Endothelial cell of coronary artery (primary cell): ENCODE measurements at places on chromosomes 16 and 17. TPM values are rescaled to one million over a fixed set of nuclear protein-coding genes. Genes with fewer than 3 reads are reported as not detected.

PPP1R27 gene
- total RNA-seq: not detected in 2 replicates

NPIPA3 gene
- 0.45 and 0.56 TPM in 2 replicates for total RNA-seq

PLD6 gene
- total RNA-seq: 0.66 and 1.3 TPM in 2 replicates

DOC2A gene
- total RNA-seq: 0.09 and 0.38 TPM in 2 replicates

LRRC75A gene
- total RNA-seq: 1.5 and 2.0 TPM in 2 replicates

KRT16 gene
- total RNA-seq: 0.09 TPM in 1 of 2 replicates, not detected in the other

PMP22 gene
- total RNA-seq: 23.0 and 24.8 TPM in 2 replicates

PRR29 gene
- 0.27 and 0.28 TPM in 2 replicates for total RNA-seq

C16orf92 gene
- not detected in 2 replicates for total RNA-seq

PPP1R1B gene
- not detected in 2 replicates for total RNA-seq

ACSM5 gene
- total RNA-seq: not detected in 2 replicates

KRT24 gene
- total RNA-seq: not detected in 2 replicates

NMT1 gene
- 58.7 and 58.9 TPM in 2 replicates for total RNA-seq

KRT33B gene
- not detected in 2 replicates for total RNA-seq

C16orf95 gene
- total RNA-seq: 3.3 and 4.1 TPM in 2 replicates

RGS11 gene
- 1.6 and 1.9 TPM in 2 replicates for total RNA-seq

CD7 gene
- total RNA-seq: not detected in 2 replicates

TSNAXIP1 gene
- total RNA-seq: 0.85 and 0.90 TPM in 2 replicates

SLC16A6 gene
- 0.09 and 0.63 TPM in 2 replicates for total RNA-seq

ITGA2B gene
- 0.18 and 0.28 TPM in 2 replicates for total RNA-seq

STX1B gene
- under 0.01 TPM in 2 replicates for total RNA-seq

EME1 gene
- 3.6 and 4.0 TPM in 2 replicates for total RNA-seq

DHRS7C gene
- total RNA-seq: not detected in 2 replicates

TP53TG3B gene
- not detected in 2 replicates for total RNA-seq

CHST5 gene
- not detected in 2 replicates for total RNA-seq

CLDN6 gene
- not detected in 2 replicates for total RNA-seq

ABCA8 gene
- total RNA-seq: 5.8 and 15.6 TPM in 2 replicates

RAB26 gene
- total RNA-seq: 0.75 and 1.3 TPM in 2 replicates

SDR42E1 gene
- 0.36 and 0.66 TPM in 2 replicates for total RNA-seq

CDRT15 gene
- not detected in 2 replicates for total RNA-seq

KRT25 gene
- not detected in 2 replicates for total RNA-seq

CCL16 gene
- total RNA-seq: 0.18 and 0.19 TPM in 2 replicates

HS3ST3B1 gene
- total RNA-seq: not detected in 2 replicates

TANC2 gene
- total RNA-seq: 28.6 and 30.5 TPM in 2 replicates

GPR179 gene
- total RNA-seq: not detected in 2 replicates

MAPT gene
- 0.09 and 0.19 TPM in 2 replicates for total RNA-seq

PRAC1 gene
- total RNA-seq: not detected in 2 replicates

PYDC1 gene
- not detected in 2 replicates for total RNA-seq

CDRT4 gene
- 1.4 and 2.5 TPM in 2 replicates for total RNA-seq
